Prostate gland (tissue), 2 donors: ENCODE measurements at places on chromosomes 12 and 14. TPM values are rescaled to one million over a fixed set of nuclear protein-coding genes. Genes with fewer than 3 reads are reported as not detected.

GRCh38 chr14:34224221-34224620 is 237.8 kb downstream of the SPTSSA start:
- no peak for DNase-seq

SERPINA3 gene
- 352 TPM for total RNA-seq

DNA sequence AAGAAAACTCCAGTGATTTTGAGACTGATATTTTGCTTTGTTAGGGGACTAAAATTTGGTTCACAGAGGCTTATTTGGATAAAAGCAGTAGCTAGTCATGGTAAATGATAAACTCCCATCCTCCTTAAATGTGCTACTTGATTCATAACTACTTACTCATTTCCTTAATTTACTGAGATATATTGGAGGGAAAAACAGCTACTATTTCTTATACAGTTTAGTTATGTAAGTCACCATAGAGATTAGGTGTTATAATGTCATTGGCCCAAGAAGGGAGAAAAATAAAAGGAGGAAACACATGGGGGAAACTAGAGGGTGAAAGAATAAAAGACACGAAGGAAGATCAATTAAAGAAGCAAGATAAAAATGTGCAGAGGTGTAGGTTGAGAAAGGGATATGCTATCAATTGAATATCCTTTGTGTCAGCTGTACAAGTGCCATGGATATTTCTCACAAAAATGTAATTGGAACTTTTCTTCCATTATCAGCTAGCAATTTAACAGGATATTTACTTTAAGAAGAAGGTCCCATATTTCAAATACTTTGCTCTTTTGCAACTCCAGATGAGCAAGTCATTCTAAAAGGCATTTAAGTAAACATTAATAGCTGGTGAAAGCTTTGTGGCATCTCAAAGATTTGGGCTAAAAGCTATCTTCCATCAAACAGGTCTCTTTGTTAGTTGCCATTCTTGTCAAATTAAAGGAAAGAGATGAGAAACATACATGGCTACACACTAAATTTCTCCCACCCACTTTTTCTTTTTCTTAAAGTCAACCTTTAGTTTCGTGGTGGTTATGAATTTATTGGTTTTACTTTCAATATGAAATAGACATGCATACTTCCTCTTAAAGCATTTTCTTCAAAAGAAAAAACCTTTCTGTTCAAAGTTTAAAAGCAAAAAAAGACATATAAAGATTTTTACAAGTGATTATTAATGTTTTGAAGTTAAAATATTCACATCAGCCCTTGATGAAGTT is 439.5 kb downstream of the CCER1 start:
- DNase-seq = no peak

DNA sequence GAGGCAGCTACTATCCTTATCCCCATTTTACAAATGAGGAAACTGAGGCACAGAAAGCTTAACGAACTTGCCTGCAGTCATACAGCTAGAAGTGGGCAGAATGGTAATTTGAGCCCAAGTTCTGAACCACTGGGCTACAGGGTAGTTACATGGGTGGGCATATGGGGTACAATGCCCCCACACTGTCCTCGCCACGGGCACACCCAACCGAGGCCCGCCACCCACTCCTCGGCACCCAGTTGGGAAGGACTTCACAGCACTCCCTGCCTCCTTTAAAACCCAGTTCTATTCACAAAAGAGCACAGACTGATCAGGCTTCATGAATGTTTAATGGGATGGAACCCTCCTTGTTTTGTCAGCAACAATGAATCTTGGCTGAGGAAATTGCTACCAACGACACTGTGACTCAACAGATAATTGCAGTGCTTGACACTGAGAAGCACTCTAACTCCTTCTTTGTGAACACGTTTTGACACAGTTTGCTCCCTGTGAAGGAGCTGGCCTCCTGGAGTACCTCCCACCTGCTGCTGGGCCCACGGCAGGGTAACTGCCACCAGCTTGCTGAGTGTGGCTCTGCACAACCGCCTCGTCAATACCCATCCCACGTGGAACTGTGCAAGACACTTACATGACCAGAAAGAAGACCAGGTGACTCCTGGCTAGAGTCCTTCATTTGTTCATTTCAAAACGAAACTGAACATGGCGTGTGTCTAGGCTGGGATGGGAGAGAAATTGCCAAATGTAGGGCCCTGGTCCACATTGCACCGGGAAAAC is 63.5 kb downstream of the CLMN start:
- DNase-seq = no peak

AKAP5 gene
- 0.82 TPM for total RNA-seq

NAV3 gene
- total RNA-seq = 9.0 TPM
